Glomerular endothelial cell (primary cell): ENCODE measurements at places on chromosomes 6 and 20.

DNA sequence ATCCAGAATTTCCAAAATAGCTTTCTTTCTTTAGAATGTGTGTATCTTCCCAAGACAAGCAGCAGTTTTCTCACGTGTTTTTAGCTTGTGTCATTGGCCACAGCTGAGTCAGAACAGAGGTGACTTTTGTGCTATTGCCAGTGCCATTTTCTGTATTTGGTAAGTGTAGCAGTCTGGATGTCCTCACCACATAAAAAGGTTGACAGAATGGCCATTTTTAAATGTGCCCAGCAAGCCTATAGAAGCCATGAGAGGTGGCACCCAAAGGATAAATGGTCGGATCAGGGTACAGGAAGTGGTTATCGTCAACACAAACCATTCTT lies 269.5 kb upstream of the HSF2 start:
- DNase-seq: no peak

DNA sequence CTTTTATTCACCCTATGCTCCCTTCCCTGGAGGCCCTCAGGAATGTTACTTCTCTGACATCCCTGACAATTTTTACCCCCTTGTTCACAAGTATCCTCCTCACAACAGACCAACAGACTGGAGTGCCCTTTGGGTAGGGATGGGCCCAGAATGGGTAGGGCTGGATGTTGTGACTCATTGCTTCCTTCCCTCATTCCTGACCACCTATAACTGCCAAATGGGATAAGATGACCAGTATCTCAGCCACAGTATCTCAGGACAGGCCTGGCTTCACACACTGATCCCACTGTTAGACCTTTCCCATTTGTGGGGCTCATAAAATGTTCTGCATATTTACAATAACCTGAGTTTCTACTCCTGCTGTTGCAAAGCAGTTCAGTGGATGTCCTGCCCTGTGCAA lies 223.0 kb upstream of the LRFN2 start:
- DNase-seq: no peak

DNA sequence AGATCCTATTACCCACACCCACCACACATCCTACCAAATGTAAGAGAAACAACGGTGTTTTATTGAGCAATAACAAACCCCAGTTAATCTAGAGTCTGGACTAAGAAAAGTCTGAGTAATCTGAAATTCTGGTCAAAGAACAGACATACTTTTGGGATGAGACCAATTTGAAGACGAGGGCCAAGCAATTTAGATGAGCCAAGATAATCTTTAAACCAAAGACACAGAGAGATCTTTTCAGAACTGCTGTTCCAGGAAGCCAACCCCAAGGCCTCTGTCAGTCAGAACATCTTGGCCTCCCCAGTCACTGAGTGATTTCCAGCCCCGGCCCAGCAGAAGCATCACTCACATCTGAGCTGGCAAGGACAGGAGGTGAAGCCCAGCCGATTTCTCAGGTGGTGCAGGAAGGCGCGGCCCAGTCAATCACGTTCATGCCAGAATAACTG lies 118.5 kb upstream of the SYNDIG1 start:
- DNase-seq: no peak

DNA sequence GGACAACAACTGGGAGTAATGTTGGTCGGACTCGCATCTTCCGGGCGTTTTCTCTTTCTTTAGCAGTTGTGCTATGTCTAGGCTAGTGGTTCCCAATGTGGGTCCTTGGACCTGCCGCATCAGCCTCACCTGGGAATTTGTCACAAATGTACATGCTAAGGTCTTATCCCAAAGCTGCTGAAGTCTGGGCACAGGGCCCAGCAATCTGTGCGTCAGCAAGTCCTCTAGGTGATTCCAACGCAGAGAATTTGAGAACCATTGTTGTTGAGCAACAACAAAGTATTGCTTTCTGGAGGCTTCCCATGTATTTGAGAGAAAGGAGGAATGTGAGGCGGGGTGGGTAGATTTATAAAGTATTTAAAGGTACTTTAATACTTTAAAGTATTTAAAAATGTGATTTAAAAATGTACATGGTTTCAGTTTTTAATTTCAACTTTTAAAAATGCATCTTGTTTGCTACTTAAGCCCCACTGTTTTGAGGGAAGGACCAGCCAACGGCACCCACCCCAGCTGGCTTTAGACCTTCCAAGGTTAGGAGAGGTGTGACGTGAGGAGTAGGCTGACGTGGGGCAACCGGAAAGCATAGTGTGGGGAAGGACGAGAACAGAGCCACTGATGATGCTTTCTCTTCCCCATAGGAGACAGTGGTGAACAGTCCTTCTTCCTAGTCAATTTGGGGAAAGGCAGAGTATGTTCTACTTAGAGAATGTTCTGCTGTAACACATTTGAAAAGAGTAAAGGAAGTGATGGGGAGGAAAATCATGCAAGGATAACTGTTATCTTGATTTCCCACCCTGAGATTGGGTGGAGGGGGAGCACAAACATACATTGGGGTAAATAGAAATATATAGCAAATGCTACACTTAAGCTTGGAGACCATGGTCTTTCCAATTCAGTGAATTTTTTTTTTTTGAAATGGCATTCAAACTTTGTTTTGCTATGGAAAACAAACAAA lies 4.3 kb downstream of the UST start:
- no peak for DNase-seq

DNA sequence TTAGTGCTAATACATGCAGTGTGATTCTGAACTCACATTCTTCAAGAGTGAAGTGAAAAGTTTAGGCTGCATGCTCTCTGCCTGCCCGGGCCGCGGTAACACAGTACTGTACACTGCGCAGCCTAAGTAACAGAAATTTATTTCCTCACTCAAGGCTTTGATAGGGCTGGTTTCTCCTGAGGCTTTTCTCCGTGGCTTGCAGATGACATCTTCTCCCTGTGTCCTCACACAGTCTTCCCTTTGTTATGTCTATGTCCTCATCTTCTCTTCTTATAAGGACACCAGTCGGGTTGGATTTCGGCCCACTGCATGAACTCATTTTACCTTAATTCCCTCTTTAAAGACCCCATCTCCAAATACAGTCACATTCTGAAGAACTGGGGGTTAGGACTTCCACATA lies 51.1 kb upstream of the TMEM170B start:
- DNase-seq: no peak

GRCh38 chr6:169930799-169931198 lies 179.4 kb downstream of the ERMARD start:
- no peak for DNase-seq

DNA sequence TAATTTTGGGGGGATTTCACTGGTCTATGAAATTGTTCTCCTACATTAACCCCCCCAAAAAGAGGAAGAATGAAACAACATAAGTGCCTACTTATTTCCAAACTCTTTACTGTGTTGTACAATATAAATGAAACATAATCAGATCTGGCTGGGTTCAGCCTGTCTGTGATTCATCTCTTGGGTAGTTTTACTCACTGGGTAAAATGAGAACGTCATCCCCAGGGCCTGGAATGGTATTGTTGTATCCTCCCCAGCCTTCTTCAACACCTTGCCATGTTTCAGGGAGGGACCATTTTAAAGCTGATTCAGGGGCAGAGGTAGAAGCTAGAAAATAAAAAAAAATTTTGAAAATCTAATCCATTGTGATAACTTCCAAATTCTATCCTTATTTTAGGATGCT lies 256.7 kb downstream of the PKHD1 start:
- DNase-seq: no peak
